Midbrain (tissue), 1 donor: ENCODE measurements at places on chromosomes 2 and 18.
A peak's percentile ranks its signal among the peaks of the same experiment; 100 is the strongest.

DNA sequence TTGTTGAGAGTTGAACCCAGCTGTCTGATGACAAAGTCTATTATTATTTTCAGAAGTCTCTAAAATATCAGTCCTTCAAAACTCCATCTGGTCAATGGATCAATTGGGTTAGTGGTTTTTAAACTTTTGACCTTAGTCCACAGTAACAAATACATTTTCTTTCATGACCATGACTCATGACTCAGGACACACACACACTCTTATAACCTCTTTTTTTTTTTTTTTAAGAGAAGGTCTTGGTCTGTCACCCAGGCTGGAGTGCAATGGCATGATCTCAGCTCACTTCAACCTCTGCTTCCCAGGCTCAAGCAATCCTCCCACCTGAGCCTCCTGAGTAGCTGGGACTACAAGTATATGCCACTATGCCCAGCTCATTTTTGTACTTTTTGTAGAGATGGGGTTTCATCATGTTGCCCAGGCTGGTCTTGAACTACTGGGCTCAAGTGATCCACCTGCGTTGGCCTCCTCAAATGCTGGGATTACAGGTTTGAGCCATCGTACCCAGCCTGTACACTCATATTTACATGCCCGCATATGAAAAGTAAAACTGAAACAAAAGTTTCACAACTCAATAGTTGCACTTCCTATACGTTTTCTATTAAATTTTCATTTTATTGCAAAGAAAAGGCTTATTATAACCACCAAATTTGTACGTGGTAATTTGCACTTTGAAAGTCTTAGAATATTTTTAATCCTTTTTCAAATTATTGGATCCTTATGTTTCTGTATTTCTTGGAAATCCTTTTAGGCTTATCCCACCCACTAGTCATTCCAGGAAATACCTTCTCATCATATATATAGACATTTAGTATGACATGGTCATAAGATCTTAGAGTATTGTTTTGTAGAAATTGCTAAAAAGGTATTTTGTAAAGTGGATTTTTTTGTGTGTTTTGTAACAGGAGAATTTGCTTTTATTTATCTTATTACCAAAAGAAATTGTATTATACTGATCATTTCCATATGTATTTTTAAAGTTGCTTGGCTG lies 199.0 kb downstream of the LPIN1 start:
- DNase-seq = no peak

DNA sequence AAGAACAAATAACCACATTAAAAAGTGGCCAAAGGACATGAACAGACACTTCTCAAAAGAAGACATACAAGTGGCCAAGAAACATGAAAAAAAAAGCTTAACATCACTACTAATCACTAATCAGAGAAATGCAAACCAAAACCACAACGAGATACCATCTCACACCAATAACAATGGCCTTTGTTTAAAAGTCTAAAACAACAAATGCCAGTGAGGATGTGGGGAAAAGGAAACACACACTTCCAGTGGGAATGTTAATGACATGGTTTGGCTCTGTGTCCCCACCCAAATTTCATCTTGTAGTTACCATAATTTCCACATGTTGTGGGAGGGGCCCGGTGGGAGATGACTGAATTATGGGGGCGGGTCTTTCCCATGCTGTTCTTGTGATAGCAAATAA lies 147.1 kb downstream of the GALNT1 start:
- no peak for DNase-seq

DNA sequence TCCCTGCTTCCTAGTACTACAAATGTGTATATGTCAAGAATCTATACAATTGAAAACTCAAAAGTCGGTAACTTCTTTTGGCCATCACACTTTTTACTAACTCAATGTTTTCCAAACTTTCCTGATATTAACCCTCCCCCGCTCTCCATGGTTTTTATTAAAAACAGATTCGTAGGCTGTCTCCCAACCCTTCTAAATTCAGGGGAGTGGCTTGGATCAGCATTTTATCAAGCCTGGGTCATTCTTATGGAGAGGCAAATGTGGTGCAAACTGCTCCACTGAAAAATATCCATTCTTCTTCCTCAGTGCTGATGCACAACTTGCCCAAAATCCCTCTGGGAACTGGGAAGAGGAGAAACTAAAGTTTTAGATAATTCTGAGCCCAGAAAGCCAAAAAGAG lies 134.2 kb downstream of the RIF1 start:
- no peak for DNase-seq

- DNase-seq = peak; percentile 68
These were observed 563.1 kb upstream of the PIK3C3 start for GRCh38 chr18:41391616-41392595.

DNA sequence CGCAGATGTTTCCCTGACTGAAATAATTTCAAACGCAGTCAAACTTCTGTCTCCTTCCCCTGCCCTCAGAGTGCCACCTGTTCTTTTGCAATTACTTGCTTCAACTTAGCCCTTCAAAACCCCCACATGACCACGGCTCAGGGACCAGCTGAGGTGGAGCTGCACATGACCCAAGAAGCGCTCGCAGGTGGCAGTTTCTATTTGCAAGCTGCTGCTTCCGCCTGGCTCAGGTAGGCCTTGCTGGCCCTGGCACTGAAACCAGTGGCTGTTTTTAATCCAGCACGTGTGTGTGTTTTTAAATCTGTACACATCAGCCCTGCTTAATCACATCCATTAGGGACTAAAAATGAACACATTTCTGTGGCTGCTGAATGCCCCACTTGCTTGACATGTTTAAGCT lies 95.3 kb downstream of the CCDC93 start:
- no peak for DNase-seq

DNA sequence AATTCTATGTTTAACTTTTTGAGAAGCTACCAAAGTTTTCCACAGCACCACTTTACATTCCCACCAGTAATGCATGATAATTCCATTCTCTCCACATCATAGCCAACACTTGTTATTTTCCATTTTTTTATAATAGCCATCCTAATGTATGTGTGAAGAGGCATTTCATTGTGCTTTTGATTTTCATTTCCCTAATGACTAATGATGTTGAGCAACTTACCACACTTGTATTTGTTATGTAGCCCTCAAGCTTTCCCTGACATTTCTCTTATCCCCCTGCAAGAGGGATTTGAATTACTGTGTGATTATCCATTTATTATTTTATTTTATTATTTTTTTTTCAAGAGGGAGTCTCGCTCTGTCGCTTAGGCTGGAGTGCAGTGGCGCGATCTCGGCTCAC lies 23.6 kb upstream of the SOS1 start:
- no peak for DNase-seq

DNA sequence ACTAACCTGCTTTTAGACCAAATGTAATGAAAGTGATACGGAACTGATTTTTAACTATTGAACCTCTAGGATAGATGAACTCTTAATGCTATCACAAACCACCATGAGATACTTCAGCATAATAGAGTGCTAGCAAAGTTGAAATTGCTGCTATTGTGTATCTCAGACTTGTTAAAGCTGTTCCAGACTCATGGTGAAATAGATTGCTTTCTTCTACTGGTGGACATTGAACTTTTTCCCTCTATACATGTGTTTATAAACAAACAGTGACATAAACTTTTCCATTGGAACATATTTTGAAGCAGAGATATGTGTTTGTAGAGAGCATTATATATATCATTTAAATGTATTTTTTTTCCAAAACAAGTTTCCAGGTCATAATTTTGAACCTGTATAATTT lies 157.3 kb downstream of the CAMKMT start:
- DNase-seq = no peak

DNA sequence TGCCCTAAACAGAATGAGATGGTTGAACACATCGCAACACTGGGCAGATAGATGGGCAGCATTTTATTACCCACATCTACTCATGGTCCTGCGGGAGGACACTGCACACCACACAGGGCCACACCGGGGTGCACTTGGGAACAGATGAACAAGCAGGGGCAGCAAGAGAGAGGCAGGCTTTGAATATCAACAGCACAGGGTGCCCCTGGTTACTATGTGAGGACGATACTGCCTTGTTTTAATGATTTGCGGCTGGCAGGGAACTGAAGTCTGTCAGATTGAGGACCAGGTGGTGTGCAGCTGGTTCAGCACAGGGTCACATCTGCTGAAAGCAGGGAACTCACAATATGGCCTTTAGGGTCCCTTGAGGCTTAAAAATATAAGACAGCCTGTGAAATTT lies 195.7 kb downstream of the PIEZO2 start:
- no peak for DNase-seq

GRCh38 chr18:3789525-3789924 lies 339.6 kb downstream of the TGIF1 start:
- no peak for DNase-seq

GRCh38 chr2:110871637-110872036 lies 139.3 kb downstream of the ACOXL start:
- no peak for DNase-seq

GRCh38 chr2:189504238-189504637 lies 63.0 kb downstream of the WDR75 start:
- DNase-seq = no peak

DNA sequence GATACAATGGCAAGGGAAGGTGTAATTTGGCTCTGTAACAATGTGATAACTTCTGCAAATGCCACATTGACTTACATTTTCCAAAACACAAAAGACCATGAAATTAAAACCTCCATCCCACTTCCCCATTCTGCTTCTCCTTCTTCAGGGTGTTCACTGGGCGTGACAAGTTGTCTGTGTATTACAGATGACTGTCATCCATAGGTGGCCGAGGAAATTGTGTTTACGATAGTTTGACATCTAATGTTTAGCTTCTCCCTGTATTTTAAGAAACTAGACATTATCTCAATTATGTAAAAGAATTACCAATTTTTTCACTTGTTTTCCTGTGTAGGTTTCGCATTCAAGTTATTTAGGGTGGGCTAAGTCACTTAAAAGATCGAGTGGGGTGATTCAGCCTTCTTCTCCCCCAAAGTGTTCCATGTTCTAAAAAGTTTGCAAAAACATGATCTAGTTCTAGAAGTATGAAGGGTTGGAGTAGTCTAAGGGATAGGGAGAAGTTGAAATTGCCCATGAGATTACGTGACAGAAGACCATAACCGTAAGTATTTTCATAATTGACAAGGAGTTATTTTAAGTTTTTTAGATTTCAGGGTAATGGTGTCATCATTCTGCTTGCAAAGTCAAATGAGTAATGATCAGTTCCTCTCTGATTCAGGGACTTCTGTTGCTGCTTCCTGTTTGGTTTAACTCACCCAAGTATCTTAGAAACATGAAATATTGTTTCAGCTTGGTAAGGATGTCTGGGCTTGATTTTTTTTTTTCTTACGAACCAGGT lies 25.2 kb upstream of the CYTIP start:
- no peak for DNase-seq

DNA sequence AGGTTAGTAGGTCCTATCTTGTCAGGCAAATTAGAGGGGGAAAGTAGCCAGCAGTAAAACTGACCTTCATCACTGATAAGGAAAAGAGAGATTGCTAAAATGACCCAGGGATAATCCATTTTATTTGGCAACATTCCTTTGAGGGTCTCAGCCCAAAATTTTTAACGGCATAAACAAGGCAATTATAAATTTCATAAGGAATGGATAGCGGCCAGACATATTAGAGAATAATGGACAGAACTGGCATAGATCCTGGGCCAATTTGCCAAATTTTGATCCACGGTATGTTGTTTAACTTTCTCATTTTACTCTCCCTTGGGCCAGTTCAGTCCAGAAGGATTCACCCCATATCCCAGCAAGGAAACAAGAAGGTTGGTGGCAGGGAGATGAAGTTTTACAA lies 170.4 kb upstream of the BCL2L11 start:
- DNase-seq = no peak

DNA sequence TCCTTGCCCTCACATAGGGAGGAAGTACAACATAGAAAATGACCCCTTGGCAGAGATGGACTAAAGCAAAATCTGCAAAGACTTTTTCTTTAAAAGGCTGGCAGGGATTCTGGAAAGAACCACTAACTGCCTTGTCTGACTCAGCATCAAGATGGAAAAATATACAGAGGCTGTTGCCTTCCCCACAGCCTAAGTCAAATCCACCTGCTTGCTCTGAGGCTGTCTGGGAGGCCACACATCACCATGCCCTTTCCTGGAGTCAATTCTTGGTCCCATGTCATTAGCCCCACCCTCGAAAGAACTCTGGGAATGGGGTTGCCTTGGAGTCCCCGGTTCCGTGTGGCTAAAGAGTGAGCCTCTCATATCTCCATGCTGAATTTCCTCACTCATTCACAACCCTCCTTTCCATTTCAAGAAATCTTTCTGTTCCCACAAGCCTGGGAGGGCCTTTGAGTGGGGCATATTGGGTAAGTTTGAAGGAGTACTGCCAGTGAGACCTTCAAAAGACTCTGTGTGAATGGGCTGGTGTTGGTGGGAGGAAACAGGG lies 39.4 kb downstream of the BMP10 start:
- no peak for DNase-seq
